T-cell (primary cell): ENCODE measurements at places on chromosomes 1 and 21. TPM values are rescaled to one million over a fixed set of nuclear protein-coding genes. Genes with fewer than 3 reads are reported as not detected.
A peak's percentile ranks its signal among the peaks of the same experiment; 100 is the strongest.

GRCh38 chr1:31920956-31921355 lies 17.2 kb downstream of the PTP4A2 start:
- no peak for DNase-seq
- H3K27ac ChIP-seq, result peak overlapping the region; percentile 1
- H3K4me1 ChIP-seq, result peaks cover 38% of the 10 kb centered on the region
- H3K36me3 ChIP-seq, result peaks cover 18% of the 10 kb centered on the region

The CD84 gene
- 50.9 TPM for total RNA-seq

GRCh38 chr1:230335861-230336522 lies 90.1 kb downstream of the PGBD5 start:
- H3K27ac ChIP-seq, result no peak overlapping the region
- no peaks in the 10 kb centered on the region for H3K4me1 ChIP-seq
- peaks cover 40% of the 10 kb centered on the region for H3K27me3 ChIP-seq
- H3K36me3 ChIP-seq, result no peaks in the 10 kb centered on the region
- no peak for DNase-seq

- no peak overlapping the region for H3K4me3 ChIP-seq
- no peaks in the 10 kb centered on the region for H3K27me3 ChIP-seq
- no peaks in the 10 kb centered on the region for H3K36me3 ChIP-seq
- no peak overlapping the region for H3K27ac ChIP-seq
- no peak for DNase-seq
- no peaks in the 10 kb centered on the region for H3K4me1 ChIP-seq
Observed at GRCh38 chr21:30434033-30434631, 4.1 kb downstream of the KRTAP13-4 start.

DNA sequence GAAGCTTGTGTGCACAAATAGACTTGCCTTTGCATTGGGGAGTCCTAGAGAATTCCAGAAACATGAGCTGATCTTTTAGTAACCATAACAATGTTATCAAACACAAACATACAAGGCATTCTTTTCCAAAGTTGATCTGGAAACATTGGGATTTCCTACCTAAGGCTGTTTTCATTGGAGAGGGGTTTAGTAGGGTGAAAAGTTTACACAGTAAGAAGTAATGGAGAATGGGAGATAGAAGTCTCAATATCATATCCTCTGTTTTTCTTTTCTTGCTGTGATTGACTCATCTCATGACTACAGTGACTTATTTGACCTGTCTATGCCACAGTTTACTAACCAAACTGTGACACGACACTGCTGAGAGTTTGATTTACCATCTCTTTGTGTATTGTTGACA lies 65.6 kb upstream of the PLA2G4A start:
- DNase-seq, result no peak
- H3K4me1 ChIP-seq, result no peaks in the 10 kb centered on the region

The C1orf94 gene
- total RNA-seq, result not detected

DNA sequence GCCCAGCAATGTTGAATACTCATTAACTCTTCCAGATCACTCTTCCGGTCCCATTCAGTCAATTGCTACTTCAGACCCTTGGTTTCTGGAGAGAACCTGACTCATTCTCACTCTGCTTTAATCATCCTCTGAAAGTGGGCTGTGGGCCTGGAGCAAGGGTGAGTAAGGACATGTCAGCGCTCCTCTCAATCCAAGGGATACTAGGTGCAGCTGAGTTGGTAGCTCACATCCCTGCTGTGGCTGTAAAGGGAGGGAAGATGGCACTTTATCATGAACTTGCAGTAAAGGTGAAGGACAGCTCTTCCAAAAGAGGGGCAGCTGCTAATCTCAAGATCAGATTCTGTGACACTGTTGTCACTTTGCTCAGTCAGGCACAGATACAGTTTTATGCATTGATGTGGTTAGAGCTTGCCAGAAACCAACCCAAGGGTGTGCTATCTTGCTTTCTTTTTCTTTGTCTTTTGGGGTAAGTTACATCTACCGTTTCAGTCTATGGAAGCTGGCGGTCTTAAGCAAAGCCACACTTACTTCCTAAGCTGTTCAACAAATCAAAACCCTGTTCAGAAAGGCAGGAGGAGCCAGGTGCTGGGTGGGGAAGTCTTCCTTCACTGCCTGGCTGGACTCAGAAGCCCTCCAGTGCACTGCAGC lies 26.5 kb upstream of the NTPCR start:
- peaks cover 41% of the 10 kb centered on the region for H3K4me1 ChIP-seq
- H3K4me3 ChIP-seq, result no peak overlapping the region
- no peaks in the 10 kb centered on the region for H3K36me3 ChIP-seq
- H3K27me3 ChIP-seq, result no peaks in the 10 kb centered on the region

The PEAR1 gene
- 0.28 TPM for total RNA-seq

The TNNT2 gene
- total RNA-seq, result not detected

DNA sequence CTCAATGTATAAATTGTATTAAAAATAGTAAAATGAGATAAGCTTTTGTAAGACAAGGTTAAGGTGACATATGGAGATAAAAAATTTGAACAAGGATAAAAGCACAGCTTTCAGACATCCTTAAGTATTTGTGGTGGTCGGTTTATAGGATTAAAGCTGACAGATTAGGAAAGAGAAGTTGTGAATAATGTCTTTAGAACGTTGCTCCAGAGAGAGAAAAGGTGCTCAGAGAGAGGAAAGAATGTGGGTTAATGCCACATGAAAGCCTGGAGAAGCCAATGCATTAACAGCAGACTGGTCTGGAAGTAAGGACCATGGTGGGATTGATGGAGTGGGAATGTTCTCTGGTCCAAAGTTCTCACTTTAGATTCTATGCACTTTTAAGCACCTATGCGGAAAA lies 44.8 kb downstream of the ATP6V1G3 start:
- H3K27me3 ChIP-seq, result no peaks in the 10 kb centered on the region
- no peaks in the 10 kb centered on the region for H3K36me3 ChIP-seq
- H3K4me1 ChIP-seq, result peaks cover 3% of the 10 kb centered on the region
- no peak overlapping the region for H3K27ac ChIP-seq
- DNase-seq, result no peak
- H3K4me3 ChIP-seq, result no peak overlapping the region

The SHISAL2A gene
- 79.9 TPM for total RNA-seq

The LENEP gene
- 1.3 TPM for total RNA-seq

The TRIM67 gene
- not detected for total RNA-seq

GRCh38 chr1:37495875-37496274 lies 18.7 kb downstream of the MEAF6 start:
- no peak for DNase-seq
- H3K27me3 ChIP-seq, result no peaks in the 10 kb centered on the region
- H3K4me1 ChIP-seq, result no peaks in the 10 kb centered on the region
- H3K4me3 ChIP-seq, result no peak overlapping the region
- no peak overlapping the region for H3K27ac ChIP-seq

The LINGO4 gene
- 0.36 TPM for total RNA-seq

DNA sequence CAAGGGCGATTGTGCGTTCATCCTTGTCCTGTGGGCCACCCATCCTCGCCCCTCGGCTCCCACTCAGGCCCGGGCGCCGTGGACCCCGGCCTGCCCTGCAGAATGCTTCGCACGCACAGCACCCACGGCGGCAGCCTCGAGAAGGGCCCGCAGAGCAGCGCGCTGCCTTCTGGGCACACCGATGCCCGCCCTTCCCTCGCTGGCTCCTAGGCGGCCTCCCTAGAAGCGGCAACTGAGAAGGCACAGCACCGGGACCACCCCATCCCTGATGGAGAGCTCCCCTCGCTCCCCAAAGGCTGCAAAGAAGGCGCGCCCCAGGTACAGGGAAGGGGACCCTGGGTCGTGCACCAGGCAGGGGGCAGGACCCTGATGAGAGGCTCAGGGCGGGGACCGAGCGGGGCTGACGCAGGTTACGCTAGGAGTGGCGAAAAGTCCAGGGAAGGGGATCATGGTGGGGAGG lies 971 bp downstream of the CAPZB start:
- H3K27ac ChIP-seq, result peak overlapping the region; percentile 82
- H3K4me1 ChIP-seq, result peaks cover 80% of the 10 kb centered on the region
- peaks cover 3% of the 10 kb centered on the region for H3K36me3 ChIP-seq
- DNase-seq, result peak; percentile 40
